HFF-Myc (cell line): ENCODE measurements at places on chromosomes 2 and 18.

GRCh38 chr18:70994116-70994515 is 705.3 kb downstream of the SOCS6 start:
- DNase-seq: no peak

GRCh38 chr2:196725218-196725617 is 74.3 kb downstream of the GTF3C3 start:
- no peak for DNase-seq

DNA sequence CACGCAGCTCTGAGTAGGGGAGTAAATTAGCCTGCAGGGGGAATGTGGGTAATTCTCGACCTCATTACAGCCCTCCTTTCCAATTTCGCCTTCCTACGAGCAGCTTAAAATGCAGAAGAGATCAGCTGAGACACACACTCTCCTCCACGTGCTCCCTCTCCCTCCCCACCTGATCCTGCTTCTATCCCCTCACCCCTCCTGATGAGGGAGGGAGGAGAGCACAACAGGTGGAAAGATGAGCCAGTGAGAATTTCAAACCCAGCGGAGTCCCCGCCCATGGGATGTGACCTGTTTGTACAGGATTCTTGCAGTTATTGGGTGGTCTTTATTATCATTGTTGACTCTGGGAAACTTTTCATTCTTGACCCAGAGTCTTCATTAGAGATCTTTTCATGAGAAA is 35.5 kb downstream of the DDX18 start:
- DNase-seq: no peak

DNA sequence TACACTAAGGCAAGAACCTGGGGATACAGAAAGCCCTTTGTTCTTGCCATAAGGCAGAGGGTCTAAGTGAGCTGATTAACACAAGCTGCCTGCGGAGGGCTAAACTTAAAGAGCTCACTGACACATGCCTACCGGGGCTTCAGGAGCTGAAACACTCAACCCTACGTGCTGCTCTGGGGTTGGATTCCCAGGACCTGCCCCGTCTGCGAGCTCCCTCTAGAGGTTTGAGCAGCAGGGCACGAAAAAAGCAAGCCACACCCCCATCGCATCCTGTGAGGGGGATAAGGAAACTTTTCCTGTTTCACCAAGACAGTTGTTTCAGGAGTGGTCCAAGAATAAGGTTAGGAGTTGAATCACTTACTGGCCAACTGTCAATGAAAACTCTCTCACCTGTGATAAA is 562.1 kb downstream of the TMX3 start:
- no peak for DNase-seq

- no peak for DNase-seq
Observed at GRCh38 chr2:204664708-204665121, 119.4 kb downstream of the PARD3B start.
